ENCODE measurements at places on chromosomes 3 and 15.

GRCh38 chr15:64753480-64754185 lies 21.8 kb downstream of the RBPMS2 start:
- DNase-seq, result no peak

DNA sequence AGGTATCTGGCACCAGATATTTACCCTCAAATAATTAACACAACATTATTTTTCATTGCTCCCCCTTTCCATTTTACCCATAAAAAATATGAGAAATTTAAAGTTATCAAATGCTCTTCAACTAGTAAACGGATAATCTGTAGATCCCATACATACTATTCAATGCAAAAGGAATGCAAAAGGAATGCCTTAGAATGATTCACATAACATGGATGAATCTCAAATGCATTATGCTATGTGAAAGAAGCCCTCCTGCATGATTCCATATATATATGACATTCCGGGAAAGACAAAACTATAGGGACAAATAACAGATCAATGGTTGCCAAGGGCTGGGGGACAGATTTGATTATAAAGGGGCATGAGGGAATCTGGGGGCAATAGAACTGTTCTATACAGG lies 195.7 kb downstream of the STT3B start:
- DNase-seq, result no peak

- DNase-seq, result no peak
These were observed 39.6 kb upstream of the SFMBT1 start for GRCh38 chr3:53085476-53085875.

DNA sequence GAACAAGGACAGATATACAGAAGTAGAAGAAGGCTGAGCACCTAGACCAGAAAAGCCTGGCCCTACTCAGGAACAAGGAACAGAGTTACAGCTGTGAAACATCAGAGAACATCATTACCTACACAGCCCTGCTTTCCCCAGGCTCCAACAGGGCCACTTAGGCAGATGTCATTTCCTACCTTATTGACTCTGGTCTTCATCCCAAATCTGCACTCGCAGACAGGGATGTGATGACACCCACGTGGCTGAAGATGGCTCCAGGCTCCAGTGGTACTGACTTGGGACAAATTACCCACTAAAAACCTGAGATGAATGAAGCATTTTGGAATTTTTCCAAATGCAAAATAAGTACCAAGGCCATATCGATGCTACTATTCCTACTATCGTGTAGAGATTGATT lies 18.0 kb upstream of the SSUH2 start:
- DNase-seq, result no peak

GRCh38 chr15:53448232-53449015 lies 311.0 kb downstream of the WDR72 start:
- no peak for DNase-seq

DNA sequence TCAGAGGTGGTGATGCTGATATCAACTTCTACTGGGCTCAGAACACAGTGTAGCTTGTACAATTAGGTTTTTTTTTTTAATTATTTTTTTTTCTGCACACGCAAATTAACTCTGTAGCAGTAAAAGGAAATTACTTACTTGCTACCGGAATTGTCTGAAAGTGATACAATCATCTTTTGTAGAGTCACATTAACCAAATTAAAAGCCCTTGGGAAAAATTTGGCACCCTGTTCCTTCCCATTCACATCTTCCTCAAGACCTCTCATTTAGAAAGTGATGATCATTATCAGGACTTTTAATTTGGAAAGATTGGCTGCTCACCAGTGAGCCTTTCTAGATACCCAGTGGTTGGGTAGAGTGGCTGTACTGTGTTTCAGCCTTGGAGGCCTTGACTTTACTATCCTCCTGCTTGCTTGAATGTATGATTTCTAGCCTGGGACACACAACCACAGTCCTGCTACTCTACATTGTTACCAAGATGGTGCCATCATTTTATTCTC lies 158.3 kb downstream of the ECT2 start:
- DNase-seq, result no peak

DNA sequence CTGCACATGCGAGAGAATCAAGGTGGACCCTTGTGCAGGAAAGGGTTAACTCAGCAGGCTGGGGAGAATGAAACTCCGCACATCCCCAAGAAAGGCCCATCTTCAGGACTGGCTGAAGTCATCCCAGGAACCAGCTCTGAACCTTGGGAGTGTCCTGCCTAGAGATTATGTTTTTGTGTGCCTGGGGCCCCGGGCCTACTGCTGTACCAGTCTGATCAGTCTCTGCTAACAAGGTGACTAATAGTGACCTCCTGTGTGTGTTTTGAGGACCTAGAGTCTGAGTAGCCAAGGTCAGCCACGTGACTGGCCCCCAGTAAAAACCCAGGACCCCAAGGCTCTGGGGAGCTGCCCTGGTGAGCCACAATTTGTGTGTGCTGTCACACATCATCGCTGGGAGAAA lies 58.2 kb downstream of the CYFIP1 start:
- DNase-seq, result no peak

GRCh38 chr15:64775551-64776401 lies at the start of gene RBPMS2:
Gene RBPMS2 (minus strand): TSS chr15:64775589. CDS start chr15:64775319, 270 bp downstream.
- DNase-seq, result no peak

DNA sequence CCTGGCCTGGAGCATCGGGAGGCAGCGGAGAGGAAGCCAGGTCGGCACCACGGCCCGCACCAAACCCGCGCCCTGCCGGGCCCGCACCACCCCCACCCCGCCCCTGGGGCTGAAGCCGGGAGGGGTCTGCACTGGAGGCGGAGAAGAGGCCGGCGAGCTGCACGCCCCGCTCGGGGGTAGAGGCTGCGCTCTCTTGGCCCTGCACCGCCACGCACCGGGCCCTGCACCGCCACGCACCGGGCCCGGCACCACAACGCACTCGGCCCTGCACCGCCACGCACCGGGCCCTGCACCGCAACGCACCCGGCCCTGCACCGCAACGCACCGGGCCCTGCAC lies 41.4 kb downstream of the MUC20 start:
- no peak for DNase-seq

- DNase-seq, result no peak
These were observed 827.5 kb upstream of the DPPA4 start for GRCh38 chr3:110164632-110165369.

- DNase-seq, result no peak
These were observed 1.1 kb upstream of the GYG1 start for GRCh38 chr3:148990236-148990635.

- DNase-seq, result no peak
These were observed 47.1 kb upstream of the ANKRD28 start for GRCh38 chr3:15844889-15845288.

- DNase-seq, result no peak
These were observed 256.2 kb upstream of the C2CD4B start for GRCh38 chr15:62421289-62421688.

GRCh38 chr3:116339441-116340028 lies 105.8 kb downstream of the LSAMP start:
- DNase-seq, result no peak

DNA sequence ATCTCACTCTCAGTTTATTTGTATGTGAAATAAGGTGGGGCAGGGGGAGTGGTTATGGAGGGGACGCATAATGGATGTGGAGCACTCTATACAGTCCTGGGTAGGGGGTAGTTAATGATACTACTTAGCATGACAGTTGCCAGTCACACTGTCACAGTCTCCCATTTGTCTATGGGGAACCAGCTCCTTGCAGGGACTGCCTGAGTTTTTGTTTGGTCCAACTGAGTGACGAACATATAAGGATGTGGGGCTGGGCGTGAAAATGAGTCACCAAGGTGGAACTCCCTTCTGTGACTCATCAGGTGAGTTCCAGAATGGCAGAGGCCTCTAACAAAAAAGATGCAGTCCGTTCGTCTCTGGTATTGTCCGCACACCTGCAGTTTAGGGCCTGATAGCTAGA lies 235.3 kb upstream of the ST8SIA2 start:
- no peak for DNase-seq

DNA sequence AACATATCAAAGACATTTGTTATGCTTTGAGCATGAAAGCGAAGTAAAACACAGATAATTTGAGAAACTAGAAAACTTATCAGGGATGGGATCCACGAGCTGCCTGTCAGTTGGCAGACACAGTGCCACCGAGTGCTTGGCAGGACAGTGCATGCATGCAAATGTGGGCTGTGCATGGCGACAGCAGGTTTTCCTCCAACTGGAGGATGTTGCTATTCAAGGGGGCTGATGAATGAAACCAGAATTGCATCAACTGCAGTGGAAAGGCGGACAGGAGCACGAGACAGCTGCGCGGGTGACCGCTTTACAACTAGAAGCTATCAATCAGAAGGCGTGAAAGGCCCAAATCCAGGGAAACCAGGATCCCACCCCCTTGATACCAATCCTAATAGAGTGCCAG lies 244.3 kb downstream of the NR2F2 start:
- DNase-seq, result no peak

DNA sequence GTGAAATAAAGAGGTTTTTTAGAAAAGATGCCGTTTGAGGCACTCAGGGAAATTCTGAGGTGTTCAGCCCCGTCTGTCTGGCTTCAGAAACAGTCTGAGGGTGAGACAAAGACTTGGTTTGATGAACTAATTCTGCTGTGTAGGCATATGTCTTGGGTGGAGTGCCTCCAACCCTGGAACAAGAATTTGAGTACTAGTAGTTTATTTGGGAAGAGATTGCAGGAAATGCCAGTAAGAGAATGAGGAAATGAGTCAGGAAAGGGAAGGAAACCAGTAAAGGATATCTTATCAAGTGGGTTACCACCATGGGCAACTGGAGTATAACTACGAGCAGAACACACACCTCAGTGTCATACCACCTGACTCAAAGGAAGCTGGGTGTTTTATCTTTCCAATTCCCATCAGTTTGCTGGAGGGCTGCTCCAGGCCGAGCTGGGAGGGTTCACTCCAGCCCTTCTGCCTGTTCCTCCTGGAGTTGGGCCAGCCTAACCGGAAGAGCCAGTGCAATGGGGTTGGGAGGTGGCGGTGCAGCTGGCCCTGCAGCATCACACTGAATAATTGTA lies 75.3 kb downstream of the TGFBR2 start:
- DNase-seq, result no peak

DNA sequence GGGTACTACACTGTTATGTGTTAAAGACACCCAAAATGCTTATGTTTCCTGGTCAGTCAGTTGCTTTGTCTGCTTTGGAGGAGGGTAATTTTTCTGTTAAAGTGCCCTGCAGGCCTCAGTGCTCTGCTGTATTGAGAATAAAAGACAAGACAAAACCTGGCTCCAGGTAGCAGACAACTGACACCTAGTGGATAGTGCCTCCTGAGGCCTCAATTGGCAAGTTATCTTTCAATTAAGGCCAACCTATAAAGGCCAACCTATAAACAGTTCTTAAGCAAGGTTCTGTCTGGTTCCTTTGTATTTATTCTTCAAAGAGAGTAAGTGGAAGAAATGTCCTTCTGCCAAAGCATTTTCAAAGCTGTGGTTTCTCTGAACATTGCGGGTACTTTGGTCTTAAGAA lies 773.8 kb downstream of the MECOM start:
- no peak for DNase-seq

DNA sequence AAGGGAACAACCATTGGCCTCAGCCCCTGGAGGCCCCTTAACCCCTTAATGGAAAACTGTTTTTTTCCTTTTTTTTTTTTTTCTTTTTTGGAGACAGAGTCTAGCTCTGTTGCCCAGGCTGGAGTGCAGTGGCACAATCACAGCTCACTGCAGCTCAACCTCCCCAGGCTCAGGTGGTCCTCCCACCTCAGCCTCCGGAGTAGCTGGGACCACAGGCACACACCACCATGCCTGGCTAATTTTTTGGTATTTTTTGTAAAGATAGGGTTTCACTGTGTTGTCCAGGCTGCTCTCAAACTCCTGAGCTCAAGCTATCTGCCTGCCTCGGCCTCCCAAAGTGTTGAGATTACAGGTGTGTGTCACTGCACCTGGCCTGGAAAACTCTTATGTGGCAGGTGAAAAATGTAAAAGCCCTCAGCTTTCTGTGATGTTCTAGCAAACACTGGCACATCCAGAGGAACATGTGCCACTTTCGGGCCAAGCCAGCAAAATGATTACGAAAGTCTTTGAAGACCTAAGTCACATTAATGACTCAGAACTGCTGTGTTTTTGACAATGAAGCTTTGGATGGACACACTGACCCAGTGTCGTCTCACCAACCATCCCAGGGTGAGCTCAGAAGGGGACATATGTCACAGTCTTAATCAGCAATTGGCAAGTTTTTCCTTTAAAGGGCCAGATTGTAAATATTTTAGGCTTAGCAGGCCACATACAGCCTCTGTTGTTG lies 189.3 kb upstream of the TPM1 start:
- no peak for DNase-seq

DNA sequence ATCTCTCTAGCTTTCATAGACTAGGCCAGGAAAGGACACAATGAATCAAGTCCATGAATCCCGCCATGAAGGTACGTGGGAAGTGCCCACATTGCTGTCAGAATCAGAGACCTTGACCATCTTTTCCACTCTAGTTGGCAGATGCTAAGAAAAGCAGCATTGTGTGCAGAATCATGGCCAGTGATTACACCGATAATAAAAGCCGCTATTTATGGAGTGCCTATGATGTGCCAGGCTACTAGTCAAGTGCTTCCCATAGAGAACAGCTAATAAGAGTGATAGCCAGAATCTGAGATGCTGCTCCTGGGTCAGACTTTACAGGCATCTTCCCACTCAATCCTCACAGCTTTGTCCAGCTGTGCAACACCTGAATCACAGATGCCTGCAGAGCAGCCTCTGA lies 13.2 kb upstream of the RPL32 start:
- DNase-seq, result no peak

DNA sequence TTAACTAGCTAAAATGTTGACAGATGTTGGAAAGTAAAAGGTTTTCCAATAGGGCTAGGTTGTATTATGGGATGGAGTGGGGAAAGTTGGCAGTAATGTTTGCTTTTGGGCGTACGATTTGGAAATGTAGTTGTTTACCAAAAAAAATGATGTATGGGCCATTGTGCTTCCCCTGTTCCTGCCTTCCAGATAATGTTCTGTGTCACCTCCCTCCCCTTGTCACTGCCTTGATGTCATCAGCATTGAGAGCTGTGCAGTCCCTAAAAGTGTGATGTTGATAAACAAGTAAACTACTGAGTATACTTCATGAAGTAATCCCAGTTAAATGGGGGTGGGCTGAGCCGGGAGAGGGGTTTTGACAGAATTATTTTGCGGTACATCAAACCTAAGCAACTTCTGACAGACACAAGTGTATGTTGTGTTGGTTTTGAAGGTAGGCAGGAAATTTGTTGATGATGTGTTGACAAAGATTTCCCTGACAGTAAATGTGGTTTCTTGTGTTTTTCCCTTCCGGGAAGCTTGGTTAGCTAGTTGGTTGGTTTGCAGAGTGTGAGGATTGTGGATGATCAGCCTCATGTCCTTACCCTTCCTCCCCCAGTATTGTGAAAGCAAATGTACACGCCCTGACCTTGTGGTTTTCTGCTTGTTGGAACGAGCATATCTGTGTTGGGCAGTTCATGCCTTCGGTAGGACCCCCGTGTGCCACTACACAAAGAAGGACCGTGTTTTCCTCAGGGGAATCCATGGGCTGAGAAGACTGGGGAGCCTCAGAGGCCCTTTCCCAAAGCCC lies 87.3 kb downstream of the PGPEP1L start:
- no peak for DNase-seq

GRCh38 chr3:72999951-73000350 lies 3.3 kb downstream of the PPP4R2 start:
- DNase-seq, result no peak

Data from NCI-H1694 (cell line).